ENCODE measurements at places on chromosomes 4 and X.

DNA sequence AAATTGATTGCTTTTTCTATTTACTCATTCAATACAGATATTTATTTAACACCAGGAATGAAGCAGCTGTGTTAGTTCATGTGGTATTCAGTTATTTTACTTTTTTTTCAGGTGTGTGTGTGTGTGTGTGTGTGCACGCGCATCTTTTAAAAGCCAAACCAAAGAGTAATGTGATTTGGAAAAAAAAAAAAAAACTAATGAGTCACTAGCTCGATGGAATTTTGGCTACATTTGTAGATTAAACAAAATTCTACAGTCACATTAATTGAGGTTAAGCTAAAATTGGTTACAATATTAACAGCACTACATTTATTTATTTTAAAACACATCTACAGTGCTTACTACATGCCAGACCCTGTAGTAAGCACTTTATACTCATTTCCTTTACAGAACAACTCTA is 66.8 kb downstream of the HHIP start:
- DNase-seq: no peak

GRCh38 chrX:6071731-6072130 is 156.9 kb downstream of the NLGN4X start:
- DNase-seq: no peak

DNA sequence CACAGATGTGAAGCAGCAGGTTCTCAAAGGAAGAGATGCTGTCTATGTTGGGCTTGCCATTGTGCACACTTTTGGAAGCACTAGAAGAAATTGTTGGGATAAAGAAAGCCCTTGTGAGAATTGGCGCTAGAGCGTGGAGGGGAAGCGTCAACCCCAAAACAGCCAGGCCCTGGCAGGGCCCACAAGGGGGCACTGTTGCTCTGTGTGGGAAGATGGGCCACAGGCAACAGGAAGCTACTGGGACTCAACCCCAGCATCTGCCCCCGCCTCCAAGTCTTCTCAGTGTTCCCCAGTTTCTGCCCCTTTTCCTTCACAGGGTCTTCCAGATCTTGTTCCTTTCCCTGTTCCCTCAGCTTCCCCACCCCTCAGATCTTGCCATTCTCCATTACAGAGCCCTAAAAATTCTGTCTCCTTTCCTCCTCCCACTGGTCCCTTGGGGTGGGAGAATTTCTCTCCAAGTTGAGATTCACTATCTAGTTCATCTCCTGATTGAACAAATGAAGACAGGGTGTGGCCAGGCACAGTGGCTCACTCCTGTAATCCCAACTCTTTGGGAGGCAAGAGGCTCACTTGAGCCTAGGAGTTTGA is 85.5 kb downstream of the STARD8 start:
- DNase-seq: peak; percentile 63

GRCh38 chr4:129138810-129139496 is 43.0 kb downstream of the C4orf33 start:
- no peak for DNase-seq

GRCh38 chr4:159143687-159144086 is 40.8 kb downstream of the RAPGEF2 start:
- DNase-seq: no peak

- DNase-seq: peak; percentile 33
Measured at GRCh38 chr4:54942721-54943120, 182.7 kb downstream of the KDR start.

GRCh38 chr4:102598762-102599374 is 97.7 kb downstream of the NFKB1 start:
- no peak for DNase-seq

DNA sequence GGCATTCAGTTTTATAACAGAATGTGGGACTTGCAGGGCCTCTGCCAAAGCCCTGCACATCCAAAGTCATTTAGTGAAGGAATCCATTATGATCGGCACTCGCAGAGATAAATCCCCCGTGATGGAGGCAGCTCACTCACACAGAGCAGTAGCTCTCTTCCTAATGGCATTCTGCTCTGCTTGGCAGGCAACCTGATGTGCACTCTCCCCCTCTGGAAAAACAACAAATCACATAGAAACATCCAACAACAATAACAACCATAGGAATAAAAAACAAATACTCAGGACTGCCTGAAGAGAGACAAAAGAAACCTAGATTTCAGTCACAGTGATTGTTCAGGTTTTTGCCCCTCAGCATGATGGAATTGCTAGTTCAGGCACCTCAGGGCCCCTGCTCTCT is 59.7 kb downstream of the NAA11 start:
- DNase-seq: no peak

- peak; percentile 71 for DNase-seq
Measured at GRCh38 chr4:3062471-3062870, 11.9 kb downstream of the HTT-AS start.

DNA sequence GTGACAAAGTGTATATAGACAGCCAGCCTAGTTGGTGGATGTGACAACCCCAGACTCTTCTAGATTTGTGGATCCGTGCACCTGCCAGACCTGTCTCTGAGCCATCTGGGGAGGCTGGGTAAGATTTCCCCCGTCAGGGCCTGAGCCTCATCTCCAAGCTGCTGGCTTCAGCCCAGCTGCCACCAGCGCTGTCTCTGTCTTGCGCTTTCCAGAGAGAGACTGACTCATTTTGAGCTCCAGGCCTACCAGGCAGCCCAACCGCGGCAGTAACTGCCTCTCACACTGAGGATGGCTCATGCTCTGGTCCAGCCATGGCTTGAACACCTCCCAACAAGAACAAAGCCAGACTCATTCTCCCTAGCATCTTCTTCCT is 26.4 kb downstream of the NOP14 start:
- peak; percentile 46 for DNase-seq

DNA sequence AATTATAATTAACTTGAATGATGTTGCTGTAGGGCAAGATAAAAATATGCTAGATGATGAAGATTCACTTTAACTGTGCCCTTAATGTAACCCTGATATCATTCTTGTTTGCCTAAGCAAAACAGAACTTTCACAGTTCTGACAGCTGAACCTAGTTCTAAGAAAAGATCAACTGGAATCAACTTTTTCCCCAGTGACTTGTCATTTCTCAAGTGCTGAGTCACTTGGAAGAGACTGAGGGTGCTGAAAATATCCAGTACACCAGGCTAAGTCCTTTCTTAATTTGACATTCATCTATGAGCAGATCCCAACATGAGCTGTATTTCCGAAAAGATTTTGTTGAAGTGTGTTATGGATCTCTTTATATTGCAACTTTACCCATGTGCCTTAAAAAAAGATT is 140.4 kb downstream of the MID1IP1 start:
- peak; percentile 17 for DNase-seq

DNA sequence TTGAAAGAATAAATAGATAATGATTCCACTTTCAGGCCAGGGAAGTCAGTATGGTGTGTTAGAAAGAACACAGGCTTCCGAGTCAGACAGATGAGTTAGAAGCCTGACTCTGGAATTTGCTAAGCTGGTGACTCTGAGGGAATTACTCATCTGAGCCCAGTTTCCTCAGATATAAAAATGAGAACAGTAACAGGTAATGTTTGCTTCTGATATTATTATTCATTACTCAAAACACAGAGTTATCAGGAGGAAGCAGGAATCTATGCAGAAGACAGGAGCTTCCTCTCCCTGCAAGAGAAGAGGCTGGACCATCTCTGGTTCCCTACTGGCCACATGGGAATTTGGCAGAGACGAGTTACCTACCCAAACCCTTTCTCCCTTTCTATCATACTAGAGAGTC is 163.1 kb downstream of the EVC2 start:
- DNase-seq: no peak

DNA sequence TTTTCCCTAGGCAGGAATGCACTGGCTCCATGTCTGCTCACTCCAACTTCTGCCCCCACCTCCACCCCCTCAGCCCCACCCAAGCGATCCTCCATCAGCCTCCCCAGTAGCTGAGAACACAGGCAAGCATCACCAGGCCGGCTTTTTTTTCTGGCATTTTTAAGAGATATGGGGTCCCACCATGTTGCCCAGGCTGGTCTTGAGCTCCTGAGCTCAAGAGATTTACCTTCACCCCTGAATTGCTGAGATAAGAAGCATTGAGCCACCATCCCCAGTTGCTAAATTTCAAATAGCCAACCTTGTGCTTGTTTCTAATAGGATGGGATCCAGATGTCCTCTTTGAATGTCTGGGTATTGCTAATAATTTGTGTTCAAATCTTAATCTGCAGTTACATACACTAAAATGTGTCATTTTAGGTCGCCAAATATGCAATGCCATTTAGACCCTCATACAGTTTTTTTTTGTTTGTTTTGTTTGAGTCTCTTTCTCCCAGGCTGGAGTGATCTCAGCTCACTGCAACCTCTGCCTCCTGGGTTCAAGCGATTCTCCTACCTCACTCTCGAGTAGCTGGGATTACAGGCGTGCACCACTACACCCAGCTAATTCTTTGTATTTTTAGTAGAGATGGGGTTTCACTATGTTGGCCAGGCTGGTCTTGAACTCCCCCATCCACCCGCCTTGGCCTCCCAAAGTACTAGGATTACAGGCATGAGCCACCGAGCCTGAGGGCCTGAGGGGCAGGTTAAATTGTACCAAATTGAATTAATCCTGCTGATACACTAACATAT is 8.8 kb downstream of the LARP7 start:
- DNase-seq: no peak
